ENCODE measurements at places on chromosomes 3 and 15.

DNA sequence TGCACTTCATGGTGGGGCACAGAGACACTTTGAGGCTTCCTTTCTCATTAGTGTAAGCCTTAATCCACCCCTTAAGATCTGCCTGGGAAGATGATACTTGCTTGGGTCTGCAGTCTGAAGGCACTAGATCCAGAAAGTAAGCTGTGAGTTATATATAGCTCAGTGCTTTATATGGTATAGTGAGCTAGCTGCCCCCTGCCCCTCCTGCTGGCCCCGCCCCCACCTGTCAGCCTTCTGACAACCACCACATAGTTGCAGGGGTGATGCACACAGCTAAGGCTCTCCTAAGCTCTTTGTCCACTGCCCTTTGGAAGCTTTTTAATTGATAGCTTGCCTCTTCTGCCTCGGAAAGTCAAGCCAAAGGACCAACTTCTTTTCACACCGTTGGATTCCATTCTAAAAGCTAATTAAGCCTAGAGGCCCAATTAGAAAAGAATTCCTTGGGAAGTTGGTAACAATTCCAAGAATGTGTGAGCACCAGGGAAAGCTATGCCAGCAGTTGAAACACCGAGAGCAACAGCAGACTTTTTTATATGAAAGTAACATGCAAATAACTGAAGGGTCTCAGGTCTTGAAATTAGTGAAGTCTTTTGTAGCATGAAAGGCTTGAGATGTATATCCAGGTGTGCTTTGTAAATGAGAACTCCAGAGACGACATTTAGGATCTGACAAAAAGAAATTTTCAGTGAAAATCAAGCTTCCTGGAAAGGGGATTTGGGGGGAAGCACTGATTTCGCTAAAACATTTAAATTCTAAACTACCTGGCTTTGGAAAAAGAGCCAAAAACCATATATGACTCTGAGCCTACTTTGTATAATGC lies 2.3 kb downstream of the TPM1 start:
- peaks cover 71% of the 10 kb centered on the region for H3K27me3 ChIP-seq
- peaks cover 3% of the 10 kb centered on the region for H3K36me3 ChIP-seq
- no peak overlapping the region for H3K4me3 ChIP-seq
- DNase-seq = no peak

DNA sequence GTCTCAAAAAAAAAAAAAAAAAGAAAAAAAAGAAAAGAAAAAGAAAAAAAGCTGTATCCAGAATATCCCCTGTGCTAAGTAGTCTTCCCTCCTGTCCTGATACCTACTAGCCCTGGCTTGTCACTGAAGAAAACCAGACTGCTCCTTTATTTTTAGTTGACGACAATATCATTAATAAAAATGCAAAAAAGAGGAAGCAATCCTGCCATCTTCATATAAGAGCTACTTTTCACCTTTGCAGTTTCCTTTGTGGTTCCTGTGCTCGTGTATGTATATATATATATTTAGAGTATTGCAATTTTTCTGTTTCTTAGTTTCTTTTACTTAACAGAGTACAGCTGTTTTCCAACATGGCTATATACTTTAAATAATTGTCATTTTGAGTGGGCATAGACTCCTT lies 13.6 kb downstream of the C3orf20 start:
- no peak for DNase-seq
- no peak overlapping the region for H3K4me3 ChIP-seq
- peaks cover 7% of the 10 kb centered on the region for H3K4me1 ChIP-seq
- peaks cover 11% of the 10 kb centered on the region for H3K27me3 ChIP-seq
- no peak overlapping the region for H3K27ac ChIP-seq

DNA sequence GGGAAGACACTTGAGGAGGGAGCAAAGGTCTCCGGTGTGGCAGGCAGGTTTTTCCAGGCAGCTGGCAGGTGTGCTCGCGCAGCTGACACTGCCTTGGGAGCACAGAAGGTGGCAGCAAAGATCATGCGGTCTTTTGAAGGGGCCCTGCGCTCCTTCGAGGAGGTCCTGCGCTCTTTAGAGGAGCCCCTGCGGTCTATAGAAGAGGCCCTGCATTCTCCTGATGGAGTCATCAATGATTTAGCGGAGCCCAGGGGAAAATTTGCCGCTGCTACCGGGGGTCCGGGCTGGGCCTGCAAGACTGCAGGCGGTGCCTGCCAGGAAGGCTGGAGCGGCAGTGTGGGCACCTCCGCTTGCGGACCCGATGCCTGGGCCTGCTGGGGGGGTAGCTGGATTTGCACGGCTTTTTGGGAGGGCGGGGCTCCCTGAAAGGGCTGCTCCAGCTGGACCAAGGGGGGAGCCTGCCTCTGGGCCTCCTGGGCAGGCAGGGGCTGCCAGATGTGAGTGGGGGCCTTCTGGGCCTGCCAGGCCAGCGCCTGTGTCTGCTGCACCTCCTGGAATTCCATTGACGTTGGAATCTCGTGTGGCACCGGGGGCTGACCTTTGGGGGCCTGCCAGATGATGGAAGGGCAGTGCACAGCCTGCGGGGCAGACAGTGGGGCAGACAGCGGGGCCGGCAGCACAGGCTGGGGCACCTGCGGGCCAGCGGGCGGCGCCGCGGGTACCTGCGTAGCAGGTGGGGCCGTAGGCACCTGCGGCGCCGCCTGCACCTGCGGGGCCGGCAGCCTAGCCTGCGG lies 2.1 kb downstream of the MAGEL2 start:
- DNase-seq = no peak
- H3K4me1 ChIP-seq = no peaks in the 10 kb centered on the region
- H3K27ac ChIP-seq = no peak overlapping the region
- H3K36me3 ChIP-seq = no peaks in the 10 kb centered on the region

- H3K36me3 ChIP-seq = no peaks in the 10 kb centered on the region
- H3K27ac ChIP-seq = no peak overlapping the region
- H3K4me1 ChIP-seq = peaks cover 18% of the 10 kb centered on the region
- no peaks in the 10 kb centered on the region for H3K27me3 ChIP-seq
- DNase-seq = no peak
Observed at GRCh38 chr3:17749281-17749680, 6.8 kb upstream of the TBC1D5 start.

- DNase-seq = no peak
- H3K27me3 ChIP-seq = no peaks in the 10 kb centered on the region
- no peaks in the 10 kb centered on the region for H3K36me3 ChIP-seq
- no peaks in the 10 kb centered on the region for H3K4me1 ChIP-seq
- no peak overlapping the region for H3K27ac ChIP-seq
Observed at GRCh38 chr3:192169332-192169915, 557.9 kb downstream of the FGF12 start.

GRCh38 chr3:123400169-123400568 lies 48.7 kb downstream of the ADCY5 start:
- H3K4me3 ChIP-seq = no peak overlapping the region
- peaks cover 21% of the 10 kb centered on the region for H3K27me3 ChIP-seq
- H3K36me3 ChIP-seq = no peaks in the 10 kb centered on the region

DNA sequence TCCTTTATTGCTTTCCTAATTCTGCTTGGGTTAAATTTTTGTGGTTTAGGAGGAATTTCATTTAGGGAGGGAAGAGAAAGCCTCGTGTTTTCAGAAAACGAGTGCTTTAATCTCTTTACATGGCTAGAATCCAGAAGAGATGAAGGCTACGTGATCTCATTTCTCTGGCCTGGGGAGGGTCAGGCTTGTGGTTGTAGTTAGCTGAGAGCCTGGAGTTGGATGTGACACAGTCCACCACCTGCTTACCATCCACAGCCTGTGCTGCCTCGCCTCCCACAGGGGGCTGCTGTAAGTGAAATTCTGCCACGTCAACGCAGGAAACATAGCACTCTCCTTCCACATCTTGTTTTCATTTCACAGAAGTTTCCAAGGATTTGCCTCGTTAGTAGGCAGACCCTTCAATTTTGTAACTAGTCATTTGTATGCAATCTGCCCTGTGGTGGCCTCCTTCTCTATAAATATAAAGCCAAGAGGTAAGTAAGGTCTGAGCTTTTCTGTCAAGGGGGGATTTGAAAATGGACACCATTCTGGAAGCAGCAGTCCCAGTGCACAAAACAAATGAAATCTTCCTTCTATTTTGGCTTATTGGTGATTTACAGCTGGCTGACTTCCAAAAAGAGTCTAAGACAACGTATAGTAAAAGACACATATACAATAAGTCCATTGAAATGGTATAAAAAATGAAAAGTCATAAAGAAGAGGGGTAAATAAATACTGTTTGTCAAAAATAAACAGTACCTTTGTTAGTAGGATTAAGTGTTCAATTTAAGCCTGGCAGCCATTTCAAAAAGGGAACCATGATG lies 3.4 kb downstream of the GXYLT2 start:
- DNase-seq = no peak
- peaks cover 21% of the 10 kb centered on the region for H3K4me1 ChIP-seq
- no peaks in the 10 kb centered on the region for H3K36me3 ChIP-seq
- no peak overlapping the region for H3K4me3 ChIP-seq
- H3K27ac ChIP-seq = no peak overlapping the region

DNA sequence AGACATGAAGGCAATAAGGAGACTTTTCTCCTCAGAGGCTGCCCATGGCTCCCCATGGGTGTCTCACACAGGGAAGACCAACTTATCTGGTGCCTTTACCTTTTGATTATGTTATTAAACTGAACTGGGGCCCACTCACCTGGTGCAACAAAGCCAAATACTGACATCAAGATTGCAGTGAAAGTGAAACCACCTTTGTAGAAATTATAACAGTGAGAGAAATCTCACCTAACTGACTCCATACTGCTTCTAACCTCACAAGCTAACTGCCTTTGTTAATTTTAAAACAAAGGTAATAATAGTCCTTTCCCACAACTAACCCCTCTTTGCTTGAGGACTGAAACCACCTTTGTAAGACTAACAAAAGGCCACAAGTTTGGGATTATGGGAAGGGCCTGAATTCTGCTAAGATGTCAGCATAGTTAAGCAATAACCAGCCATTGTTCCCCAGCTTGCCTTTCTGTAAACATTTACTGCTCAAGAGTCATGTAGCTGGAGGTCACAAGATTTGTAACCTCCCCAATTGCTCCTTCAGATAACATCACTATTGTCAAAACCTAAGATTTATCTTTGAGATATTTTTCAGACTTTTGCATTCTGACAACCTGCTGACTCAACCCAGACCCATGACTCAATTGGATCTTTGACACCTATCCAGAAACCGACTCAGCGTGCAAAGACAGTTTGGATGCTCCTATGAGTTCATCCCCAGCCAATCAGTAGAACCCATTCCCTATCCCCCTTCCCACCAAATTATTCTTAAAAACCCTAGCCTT lies 420.3 kb upstream of the CFAP20DC start:
- no peaks in the 10 kb centered on the region for H3K27me3 ChIP-seq
- H3K27ac ChIP-seq = peak overlapping the region; percentile 0
- H3K4me1 ChIP-seq = peaks cover 37% of the 10 kb centered on the region
- no peak overlapping the region for H3K4me3 ChIP-seq
- H3K36me3 ChIP-seq = peaks cover 5% of the 10 kb centered on the region
